ENCODE measurements at places on chromosomes 2 and 18. TPM values are rescaled to one million over a fixed set of nuclear protein-coding genes. Genes with fewer than 3 reads are reported as not detected.

The SRD5A2 gene
- 0.07 TPM for total RNA-seq

The ERMN gene
- total RNA-seq, result not detected

The MALL gene
- total RNA-seq, result 136 TPM

DNA sequence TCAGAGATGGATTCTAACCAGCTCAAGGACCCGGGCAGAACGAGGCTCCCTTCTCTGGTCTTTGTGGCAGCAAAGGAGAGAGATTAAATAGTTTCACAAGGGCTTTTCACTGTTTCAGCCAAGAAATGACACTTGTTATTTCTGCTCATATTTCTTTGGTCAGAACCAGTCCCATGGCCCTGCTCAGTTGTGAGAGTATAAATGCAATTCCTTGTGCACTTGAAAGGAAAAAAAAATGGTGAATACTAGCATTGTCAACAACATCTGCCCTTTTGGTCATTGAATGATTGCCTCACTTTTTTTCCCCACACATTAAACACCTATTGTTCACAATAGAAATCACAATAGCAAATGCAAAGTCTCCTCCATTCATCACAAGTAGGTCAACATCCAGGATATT, 104.4 kb downstream of the RDH14 start:
- H3K4me1 ChIP-seq, result peaks cover 24% of the 10 kb centered on the region
- no peaks in the 10 kb centered on the region for H3K36me3 ChIP-seq
- no peaks in the 10 kb centered on the region for H3K27me3 ChIP-seq
- no peak for DNase-seq
- H3K27ac ChIP-seq, result no peak overlapping the region
- H3K4me3 ChIP-seq, result no peak overlapping the region

The SEMA4C gene
- total RNA-seq, result 29.8 TPM

DNA sequence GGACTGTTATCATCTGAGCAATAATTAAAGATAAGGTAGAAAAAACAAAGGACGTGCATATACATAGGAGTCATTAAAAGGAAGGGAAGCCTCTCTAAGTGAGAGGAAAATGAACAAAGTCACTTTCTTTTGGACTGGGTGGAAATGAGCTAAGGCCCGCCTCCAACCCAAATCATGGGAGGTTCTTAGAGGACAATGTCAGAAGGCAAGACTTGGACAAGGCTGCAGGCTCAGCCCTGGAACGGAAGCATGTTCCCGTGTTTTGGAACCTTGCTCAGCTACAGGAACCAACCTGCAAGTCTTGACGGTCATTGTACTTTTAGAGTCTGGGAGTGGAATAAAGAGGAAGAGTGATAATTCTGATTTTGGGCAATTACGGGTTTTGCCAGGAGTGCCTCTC, 59.4 kb upstream of the EPB41L3 start:
- no peaks in the 10 kb centered on the region for H3K36me3 ChIP-seq
- H3K4me3 ChIP-seq, result no peak overlapping the region
- DNase-seq, result no peak
- H3K27ac ChIP-seq, result no peak overlapping the region

DNA sequence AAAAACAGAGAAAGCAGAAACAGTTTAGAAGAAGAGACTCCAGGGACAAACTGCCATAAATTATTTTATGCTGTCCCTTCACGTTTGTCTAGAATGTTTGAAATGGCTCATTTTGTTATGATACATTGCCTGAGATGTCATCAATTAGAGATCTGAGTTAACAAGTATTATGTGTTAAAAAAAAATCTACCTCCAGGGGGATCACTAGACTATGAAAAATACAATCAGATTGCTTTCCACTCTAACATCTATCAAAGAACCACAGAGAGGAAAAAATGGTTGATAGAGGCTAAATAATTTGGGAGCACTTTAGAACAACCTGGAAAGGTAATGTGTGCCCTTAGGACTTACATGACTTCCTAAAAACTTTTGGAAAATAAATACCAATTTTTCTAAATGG, 103.8 kb upstream of the CCDC150 start:
- no peak overlapping the region for H3K27ac ChIP-seq
- DNase-seq, result peak; percentile 37
- H3K4me3 ChIP-seq, result no peak overlapping the region
- no peaks in the 10 kb centered on the region for H3K36me3 ChIP-seq
- H3K4me1 ChIP-seq, result no peaks in the 10 kb centered on the region
- no peaks in the 10 kb centered on the region for H3K27me3 ChIP-seq

The LIMS4 gene
- 0.33 TPM for total RNA-seq

DNA sequence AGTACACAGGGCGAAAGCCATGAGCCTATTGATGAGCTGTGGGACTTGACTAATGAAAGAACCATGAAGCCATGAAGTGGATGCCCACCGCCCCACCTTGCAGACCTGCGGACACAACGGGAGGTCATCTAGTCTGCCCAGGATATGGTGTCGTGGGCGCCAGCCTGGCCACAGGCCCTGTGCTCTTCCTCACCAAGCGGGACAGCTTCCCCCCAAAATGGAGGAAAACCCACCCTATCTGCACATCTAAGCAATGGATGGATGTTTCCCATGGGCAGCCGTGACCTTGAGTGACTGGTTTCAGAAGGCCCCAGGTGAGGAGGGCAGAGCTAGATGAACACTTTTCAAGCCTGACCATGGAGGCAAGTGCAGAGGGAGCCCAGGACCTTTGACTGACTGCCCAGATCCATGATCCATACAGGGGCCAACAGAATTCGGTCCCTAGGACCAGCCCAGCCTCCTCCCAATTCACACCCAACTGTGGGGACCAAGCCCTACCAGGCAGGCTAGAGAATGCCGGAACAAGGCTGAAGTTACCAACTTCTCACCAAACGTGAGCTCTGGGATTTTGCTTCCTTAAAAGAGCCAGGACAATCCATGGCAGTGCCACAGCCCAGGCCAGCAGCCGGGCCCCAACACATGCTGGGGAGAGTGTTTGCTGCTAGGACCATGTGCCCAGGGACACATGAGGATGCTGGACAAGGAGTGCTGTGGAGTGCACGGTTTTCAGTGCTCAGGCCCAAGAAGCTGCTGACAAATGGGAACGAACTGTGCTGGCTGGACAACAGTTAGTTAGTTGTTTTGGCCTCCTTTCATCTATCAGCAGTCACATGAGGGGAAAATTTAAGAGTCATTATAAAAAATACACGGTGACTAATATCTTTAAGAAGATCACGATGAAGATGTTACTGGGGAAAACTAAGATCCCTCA, 249.4 kb downstream of the HDAC4 start:
- no peaks in the 10 kb centered on the region for H3K27me3 ChIP-seq
- no peaks in the 10 kb centered on the region for H3K36me3 ChIP-seq
- no peaks in the 10 kb centered on the region for H3K4me1 ChIP-seq
- no peak for DNase-seq
- H3K27ac ChIP-seq, result no peak overlapping the region

DNA sequence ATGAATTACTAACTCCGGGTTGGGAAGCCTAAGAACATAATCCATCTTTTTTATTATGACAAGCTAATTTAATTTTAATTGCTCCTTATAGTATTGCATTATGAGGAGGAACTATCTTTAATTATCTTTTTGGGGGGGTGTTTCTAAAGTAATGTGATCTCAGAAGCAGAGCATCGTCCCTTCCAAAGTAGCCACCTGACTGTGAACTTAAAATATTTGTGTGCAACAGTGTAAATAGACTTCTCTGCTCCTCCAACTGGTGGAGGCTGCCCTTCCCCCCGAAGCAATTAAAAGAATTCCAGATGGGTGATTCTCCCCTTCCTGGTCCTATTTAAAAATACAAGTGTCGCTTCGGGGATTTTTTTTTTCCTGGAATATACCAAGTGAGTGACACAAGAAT, 55.7 kb downstream of the TCF7L1 start:
- H3K36me3 ChIP-seq, result no peaks in the 10 kb centered on the region
- no peak overlapping the region for H3K4me3 ChIP-seq
- peak; percentile 21 for DNase-seq

DNA sequence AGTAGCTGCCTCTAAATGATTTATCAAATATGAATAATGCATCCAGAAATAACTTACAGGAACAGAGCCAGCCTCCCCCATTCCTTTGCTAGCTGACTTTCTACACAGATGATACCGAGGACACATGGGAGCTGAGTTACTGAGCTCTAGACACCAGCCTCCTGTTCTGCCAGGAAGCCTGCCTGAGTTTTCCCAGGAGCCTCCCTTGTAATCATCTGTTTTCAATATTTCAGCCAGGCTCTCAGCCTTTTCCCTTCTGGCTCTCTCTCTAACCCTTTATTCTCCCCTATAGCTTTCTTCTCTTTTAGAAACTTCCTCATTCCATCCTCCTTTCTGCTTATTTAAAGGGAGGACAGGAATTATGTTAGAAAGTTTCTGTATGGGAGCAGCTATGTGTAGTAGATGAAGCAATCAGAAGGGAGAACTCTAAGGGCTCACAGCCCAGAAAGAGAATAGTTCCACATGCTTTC, 911.6 kb downstream of the TDRD15 start:
- H3K4me1 ChIP-seq, result no peaks in the 10 kb centered on the region
- no peak for DNase-seq
- no peaks in the 10 kb centered on the region for H3K27me3 ChIP-seq
- H3K36me3 ChIP-seq, result no peaks in the 10 kb centered on the region

DNA sequence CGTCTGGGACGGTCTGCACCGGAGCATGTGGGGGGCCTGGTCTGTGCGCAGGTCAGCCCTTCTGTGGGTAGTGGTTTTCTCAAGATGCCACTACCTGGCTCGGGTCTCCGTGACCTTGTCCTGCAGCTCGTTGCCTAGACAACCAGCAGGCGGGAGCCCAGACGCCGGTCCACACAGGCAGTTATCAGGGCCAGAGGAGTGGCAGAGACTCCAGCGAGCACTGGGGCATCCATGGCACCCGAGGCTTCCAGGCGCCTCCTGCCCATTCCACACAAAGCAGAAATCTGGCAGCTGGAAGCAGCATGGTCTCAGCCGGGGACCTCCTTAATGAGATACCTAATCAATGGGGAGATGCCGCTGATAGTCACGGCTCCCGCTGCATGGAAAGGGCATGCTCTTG, 156.1 kb downstream of the FAM210A start:
- DNase-seq, result no peak
- H3K4me1 ChIP-seq, result no peaks in the 10 kb centered on the region
- H3K27me3 ChIP-seq, result peaks cover 46% of the 10 kb centered on the region
- no peaks in the 10 kb centered on the region for H3K36me3 ChIP-seq
- no peak overlapping the region for H3K4me3 ChIP-seq

The RAB17 gene
- 52.2 TPM for total RNA-seq

The CCDC150 gene
- total RNA-seq, result 15.6 TPM

The HOXD13 gene
- total RNA-seq, result 0.36 TPM

- H3K36me3 ChIP-seq, result no peaks in the 10 kb centered on the region
- DNase-seq, result no peak
- H3K4me3 ChIP-seq, result no peak overlapping the region
- no peaks in the 10 kb centered on the region for H3K27me3 ChIP-seq
- H3K27ac ChIP-seq, result no peak overlapping the region
- H3K4me1 ChIP-seq, result peaks cover 21% of the 10 kb centered on the region
Measured at GRCh38 chr2:223865907-223866508, 28.6 kb upstream of the AP1S3 start.

GRCh38 chr2:3535467-3535793, 16.1 kb upstream of the ADI1 start:
- no peaks in the 10 kb centered on the region for H3K27me3 ChIP-seq
- H3K27ac ChIP-seq, result peak overlapping the region; percentile 95
- peaks cover 4% of the 10 kb centered on the region for H3K36me3 ChIP-seq
- no peak for DNase-seq
- peak overlapping the region; percentile 54 for H3K4me3 ChIP-seq

The SCN2A gene
- total RNA-seq, result 0.46 TPM

The KIF5C gene
- 7.3 TPM for total RNA-seq

The UGT1A5 gene
- not detected for total RNA-seq

GRCh38 chr2:25347205-25347815, 5.6 kb upstream of the DNMT3A start:
- H3K27ac ChIP-seq, result no peak overlapping the region
- H3K36me3 ChIP-seq, result no peaks in the 10 kb centered on the region
- no peaks in the 10 kb centered on the region for H3K27me3 ChIP-seq
- peaks cover 21% of the 10 kb centered on the region for H3K4me1 ChIP-seq

DNA sequence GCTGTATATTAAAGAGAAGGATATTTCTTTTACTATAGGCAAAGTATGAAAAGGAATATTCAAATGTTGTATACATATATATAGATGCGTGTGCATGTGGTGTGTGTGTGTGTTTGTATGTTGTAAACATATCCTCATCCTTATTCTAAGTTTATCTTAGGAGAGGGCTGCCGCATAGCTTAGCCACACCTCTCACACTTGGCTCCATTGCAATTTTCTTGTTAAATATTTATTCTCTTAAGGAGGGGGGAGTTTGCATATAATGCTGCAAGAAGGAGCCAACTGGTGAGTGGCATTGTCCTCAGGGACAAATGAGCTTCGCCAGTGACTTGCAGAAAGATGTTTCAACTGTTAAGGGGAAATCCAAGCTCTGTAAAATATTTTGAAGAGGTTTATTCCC, 360.1 kb upstream of the RND3 start:
- no peaks in the 10 kb centered on the region for H3K36me3 ChIP-seq
- no peak for DNase-seq
- H3K27ac ChIP-seq, result no peak overlapping the region
- H3K27me3 ChIP-seq, result no peaks in the 10 kb centered on the region
- H3K4me3 ChIP-seq, result no peak overlapping the region

- peaks cover 31% of the 10 kb centered on the region for H3K27me3 ChIP-seq
- no peak overlapping the region for H3K27ac ChIP-seq
- DNase-seq, result peak; percentile 46
- no peak overlapping the region for H3K4me3 ChIP-seq
Measured at GRCh38 chr2:222038067-222038802, 260.6 kb downstream of the PAX3 start.

DNA sequence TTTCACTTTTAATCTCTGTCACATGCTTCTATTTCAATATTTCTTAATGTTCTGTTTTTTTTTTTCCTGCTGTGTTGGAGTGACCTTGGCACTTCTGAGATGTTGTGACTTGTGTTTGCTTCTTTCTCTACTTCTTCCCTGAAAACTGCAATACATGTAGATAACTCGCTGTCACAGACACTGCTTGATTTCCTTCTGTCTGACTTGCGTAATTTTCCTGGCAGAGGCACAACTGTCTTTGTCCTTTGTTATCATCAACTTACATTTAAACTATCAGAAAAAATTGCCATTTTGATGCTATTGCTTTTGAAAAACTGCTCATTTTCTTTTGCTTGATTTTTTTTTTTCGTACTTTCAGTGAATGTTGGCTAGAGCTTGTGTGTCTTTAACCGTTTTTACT, 69.0 kb downstream of the BABAM2 start:
- peak; percentile 49 for DNase-seq
- H3K4me1 ChIP-seq, result peaks cover 68% of the 10 kb centered on the region
- no peaks in the 10 kb centered on the region for H3K27me3 ChIP-seq
- no peak overlapping the region for H3K4me3 ChIP-seq
- no peaks in the 10 kb centered on the region for H3K36me3 ChIP-seq
